ENCODE measurements at places on chromosomes 2 and 18. TPM values are rescaled to one million over a fixed set of nuclear protein-coding genes. Genes with fewer than 3 reads are reported as not detected.
A peak's percentile ranks its signal among the peaks of the same experiment; 100 is the strongest.

ALPI gene
- total RNA-seq, result not detected

TNP1 gene
- total RNA-seq, result not detected

KCNE4 gene
- total RNA-seq, result not detected

KRTCAP3 gene
- total RNA-seq, result 65.7 TPM

AOX1 gene
- 0.71 TPM for total RNA-seq

ANO7 gene
- 0.84 TPM for total RNA-seq

DNA sequence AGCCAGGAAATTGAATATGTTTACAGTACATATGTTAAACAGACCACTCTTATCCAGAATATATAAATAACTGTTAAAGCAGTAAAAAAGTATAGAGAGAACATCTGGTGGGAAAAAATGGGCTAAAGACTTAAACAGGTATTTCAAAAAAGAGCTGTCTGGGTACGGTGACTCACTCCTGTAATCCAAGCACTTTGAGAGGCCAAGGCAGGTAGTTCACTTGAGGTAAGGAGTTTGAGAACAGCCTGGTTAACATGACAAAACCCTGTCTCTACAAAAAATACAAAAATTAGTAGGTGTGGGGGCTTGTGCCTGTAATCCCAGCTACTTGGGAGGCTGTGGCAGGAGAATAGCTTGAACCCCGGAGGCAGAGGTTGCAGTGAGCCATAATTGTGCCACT, 171.4 kb upstream of the FSIP2 start:
- no peak for DNase-seq
- no peaks in the 10 kb centered on the region for H3K36me3 ChIP-seq
- H3K4me1 ChIP-seq, result no peaks in the 10 kb centered on the region
- no peak overlapping the region for H3K4me3 ChIP-seq

DNA sequence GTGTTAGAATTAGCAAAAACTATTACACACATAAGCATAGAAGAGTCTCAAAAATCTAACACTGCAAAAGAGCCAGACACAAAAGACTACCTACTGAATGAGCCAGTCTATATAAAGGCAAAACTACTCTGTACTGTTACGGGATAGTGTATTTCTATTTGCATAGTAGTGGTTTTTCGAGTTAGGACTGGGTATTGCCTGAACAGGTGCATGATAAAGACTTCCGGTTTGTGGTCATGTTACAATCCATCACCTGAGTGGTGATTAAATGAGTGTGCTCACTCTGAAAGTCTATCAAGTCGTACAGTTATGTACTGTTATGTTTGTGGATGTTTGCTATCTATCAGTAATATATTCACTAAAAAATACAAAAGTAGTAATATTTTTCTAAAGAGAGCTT, 523.3 kb upstream of the SYT4 start:
- H3K27ac ChIP-seq, result no peak overlapping the region
- H3K36me3 ChIP-seq, result no peaks in the 10 kb centered on the region
- no peaks in the 10 kb centered on the region for H3K4me1 ChIP-seq
- no peak for DNase-seq

DNA sequence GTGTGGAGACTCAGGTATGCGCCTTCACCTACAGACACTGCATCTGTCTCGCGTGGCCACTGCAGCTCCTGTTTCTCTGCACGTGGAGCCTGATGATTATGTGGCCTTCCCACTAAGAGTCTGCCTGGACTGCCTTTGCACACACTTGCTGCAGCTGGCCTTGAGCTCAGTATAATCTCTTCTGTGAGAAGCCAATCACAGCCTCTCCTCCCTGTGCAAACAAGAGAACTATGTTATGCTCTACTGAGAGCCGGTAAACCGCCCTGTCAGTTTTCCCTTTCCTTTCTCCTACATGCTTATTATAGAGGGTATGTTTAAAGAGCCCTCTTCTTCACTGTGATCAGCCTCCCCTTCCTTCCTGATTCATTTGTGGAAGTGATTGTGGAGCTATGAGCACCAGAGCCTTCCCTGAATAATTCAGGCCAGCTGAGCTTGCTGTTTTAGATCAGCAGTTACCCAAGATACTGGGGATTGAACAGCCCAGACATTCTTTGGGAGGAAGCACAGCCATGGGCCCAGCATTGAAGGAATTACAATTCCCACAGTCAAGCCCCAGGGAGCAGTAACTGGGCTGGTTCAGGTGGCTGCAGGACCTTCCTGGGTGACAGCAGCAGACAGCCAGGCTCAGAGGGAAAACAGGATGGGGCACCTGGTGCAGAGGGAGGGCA, 3.7 kb upstream of the TGFA start:
- no peak overlapping the region for H3K4me3 ChIP-seq
- no peaks in the 10 kb centered on the region for H3K27me3 ChIP-seq
- no peaks in the 10 kb centered on the region for H3K36me3 ChIP-seq
- no peak overlapping the region for H3K27ac ChIP-seq
- peaks cover 14% of the 10 kb centered on the region for H3K4me1 ChIP-seq
- DNase-seq, result no peak

- H3K27me3 ChIP-seq, result no peaks in the 10 kb centered on the region
- DNase-seq, result no peak
- H3K4me1 ChIP-seq, result peaks cover 69% of the 10 kb centered on the region
- H3K4me3 ChIP-seq, result no peak overlapping the region
These were observed 45.8 kb downstream of the MBP start for GRCh38 chr18:77086656-77087392.

- H3K4me3 ChIP-seq, result no peak overlapping the region
- no peaks in the 10 kb centered on the region for H3K4me1 ChIP-seq
- DNase-seq, result no peak
- H3K27me3 ChIP-seq, result no peaks in the 10 kb centered on the region
These were observed 102.4 kb downstream of the ALMS1 start for GRCh38 chr2:73488079-73488478.

DNA sequence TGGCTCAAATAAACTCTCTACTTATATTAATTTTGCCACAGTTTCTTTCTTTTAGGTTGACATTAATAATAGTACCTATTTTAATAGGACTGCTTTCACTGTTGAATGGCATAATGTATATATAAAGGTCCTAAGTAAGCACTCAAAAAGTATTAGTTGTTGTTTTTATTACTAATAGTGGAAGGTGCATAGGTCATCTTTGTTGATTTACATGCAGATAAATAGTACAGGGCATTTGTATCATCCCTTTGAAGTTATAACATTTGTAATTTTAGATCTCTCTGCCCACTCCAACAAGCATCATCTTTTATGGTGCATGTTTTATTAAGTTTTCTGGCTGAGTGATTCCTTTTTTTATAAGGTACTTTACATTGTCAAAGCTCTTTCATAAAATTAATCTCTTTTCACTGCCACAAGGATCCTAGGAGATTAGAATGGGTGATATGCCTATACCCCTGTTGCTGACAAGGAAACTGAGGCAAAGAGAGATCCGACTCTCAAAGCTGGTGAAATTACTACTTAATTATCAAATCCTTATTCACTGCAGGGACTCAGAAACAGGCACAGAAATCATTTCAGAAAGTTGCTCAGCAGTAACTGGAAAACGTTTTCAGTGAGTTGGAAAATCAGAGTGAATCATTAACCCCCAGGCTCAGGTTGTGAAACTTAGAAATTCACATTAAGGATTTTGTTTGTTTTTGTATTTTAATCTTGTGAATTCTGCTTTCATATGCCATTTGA, 299.6 kb downstream of the AGPS start:
- H3K27me3 ChIP-seq, result no peaks in the 10 kb centered on the region
- DNase-seq, result no peak
- no peak overlapping the region for H3K27ac ChIP-seq
- H3K4me1 ChIP-seq, result no peaks in the 10 kb centered on the region

GRCh38 chr2:236749346-236749745, 179.7 kb downstream of the ACKR3 start:
- H3K27ac ChIP-seq, result no peak overlapping the region
- H3K27me3 ChIP-seq, result peaks cover 64% of the 10 kb centered on the region
- no peaks in the 10 kb centered on the region for H3K36me3 ChIP-seq
- H3K4me1 ChIP-seq, result no peaks in the 10 kb centered on the region
- DNase-seq, result no peak
- H3K4me3 ChIP-seq, result no peak overlapping the region

DNA sequence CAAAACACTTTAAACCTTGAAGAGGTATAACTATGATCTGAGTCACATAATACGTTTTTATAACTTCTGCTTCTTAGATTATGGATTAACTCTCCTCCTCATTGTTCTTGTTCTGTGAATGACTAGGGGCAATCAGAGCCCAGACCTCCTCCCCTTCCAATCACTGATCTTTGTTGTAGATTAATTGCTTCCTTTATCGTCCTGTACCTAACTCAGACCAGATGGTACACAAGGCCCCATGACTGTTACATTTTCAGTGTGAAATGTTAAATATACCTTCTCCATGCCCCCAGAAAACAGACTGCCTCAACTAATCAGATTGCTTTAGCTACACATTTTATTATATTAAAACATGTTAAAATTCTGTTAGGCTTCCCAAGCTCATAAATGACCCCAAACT, 211.7 kb downstream of the RNF152 start:
- no peaks in the 10 kb centered on the region for H3K4me1 ChIP-seq
- DNase-seq, result no peak

DNA sequence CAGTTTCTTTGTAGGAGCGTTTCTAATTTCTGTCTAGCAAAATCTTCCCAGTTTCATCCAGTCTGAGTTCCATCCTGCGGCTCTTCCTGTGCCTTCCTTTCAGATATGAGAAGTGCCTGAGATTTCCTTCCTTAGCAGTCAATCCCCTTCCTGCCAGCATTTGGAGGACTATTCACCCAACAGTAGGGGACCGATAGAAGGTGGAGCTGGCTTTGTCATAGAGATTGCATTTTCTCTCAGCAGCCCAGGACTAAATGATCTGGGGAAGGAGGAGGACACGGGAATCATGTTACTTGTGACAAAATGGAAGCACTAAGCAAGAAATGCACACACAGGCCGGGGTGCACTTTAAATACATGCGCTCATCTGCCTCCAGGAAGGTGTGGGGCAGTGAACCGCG, 5.6 kb upstream of the SMIM21 start:
- no peak for DNase-seq
- no peaks in the 10 kb centered on the region for H3K27me3 ChIP-seq
- H3K36me3 ChIP-seq, result no peaks in the 10 kb centered on the region
- peaks cover 10% of the 10 kb centered on the region for H3K4me1 ChIP-seq

DNA sequence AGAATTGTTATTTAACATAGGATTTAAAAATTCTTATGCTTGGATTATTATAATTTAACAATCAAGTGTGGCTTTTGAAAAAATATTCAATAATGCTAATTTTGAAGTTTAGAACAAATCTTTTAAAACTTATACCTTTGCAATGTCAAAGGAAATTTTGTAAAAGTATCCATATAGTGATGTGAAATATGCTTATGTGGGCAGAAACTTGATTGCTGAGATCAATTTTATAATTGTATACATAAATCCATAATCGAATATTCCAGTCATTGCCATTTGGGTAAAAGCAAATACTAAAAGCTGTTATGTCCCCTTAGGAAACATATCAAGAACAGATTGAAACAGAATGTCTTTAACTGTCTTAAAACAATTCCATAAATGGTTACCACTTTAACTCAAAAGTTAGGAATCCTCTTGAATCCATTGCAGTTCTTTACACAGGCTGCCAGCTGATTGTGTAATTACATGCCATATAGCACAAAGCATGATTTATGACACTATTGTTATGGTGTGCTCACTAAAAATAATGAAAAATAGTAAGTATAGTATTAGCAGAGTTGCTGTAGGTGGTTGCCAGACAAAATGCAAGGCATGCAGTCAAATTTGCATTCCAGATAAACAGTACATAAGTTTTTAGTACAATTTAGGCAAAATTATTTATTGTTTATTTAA, 24.2 kb downstream of the PLCL1 start:
- no peak overlapping the region for H3K27ac ChIP-seq
- H3K36me3 ChIP-seq, result no peaks in the 10 kb centered on the region
- no peak overlapping the region for H3K4me3 ChIP-seq
- peaks cover 12% of the 10 kb centered on the region for H3K27me3 ChIP-seq

DNA sequence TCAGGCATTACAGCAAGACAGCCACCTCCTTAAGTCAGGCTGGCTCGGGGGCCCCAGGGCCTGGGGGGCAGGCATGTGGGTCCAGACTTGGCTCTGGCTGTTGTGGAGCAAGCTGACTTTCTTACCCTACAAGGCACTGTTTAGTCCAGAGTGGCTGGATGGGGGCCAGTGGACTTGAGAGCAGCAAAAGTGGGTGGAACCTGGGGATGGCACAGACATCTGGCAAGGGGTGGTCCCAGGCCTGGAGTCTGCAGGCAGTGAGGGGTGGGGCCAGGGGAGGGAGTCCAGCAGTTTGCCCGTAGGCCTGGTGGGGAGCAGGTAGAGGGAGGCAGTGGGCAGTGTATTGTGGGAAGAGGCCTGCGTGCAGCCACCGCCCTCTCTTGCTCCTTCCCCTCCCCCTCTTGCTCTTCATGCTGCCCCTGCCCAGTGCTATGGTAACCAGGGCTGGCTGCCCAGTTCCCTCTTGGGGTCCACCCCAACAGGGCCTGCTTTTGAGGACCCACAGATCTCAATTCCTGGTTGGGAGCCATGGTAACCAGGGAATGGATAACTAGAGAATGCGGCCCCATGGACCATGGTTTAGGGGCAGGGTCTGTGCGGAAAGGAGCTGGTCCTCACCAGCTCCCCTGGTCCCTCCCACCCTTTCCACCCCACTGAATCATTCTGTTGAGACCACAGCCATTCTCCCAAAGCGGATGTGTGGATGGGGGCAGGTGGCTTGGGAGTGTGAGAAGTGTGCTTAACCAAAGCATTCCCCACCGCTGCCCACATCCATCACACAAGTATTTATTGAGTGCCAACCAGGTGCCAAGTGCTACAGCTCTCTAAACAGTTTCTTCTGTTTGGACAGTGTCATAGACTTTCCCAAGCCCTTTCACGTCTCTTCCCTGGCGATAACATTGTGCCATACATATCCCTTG, 19.3 kb downstream of the SPEG start:
- H3K4me3 ChIP-seq, result peak overlapping the region; percentile 17
- no peak for DNase-seq
- peak overlapping the region; percentile 75 for H3K27ac ChIP-seq
- H3K27me3 ChIP-seq, result no peaks in the 10 kb centered on the region

GRCh38 chr2:169776252-169776761, 22.4 kb upstream of the SSB start:
- no peaks in the 10 kb centered on the region for H3K4me1 ChIP-seq
- H3K27ac ChIP-seq, result no peak overlapping the region
- no peak for DNase-seq

- no peaks in the 10 kb centered on the region for H3K4me1 ChIP-seq
- H3K27ac ChIP-seq, result no peak overlapping the region
These were observed 257.9 kb upstream of the ATP5MC3 start for GRCh38 chr2:175439416-175439815.

DNA sequence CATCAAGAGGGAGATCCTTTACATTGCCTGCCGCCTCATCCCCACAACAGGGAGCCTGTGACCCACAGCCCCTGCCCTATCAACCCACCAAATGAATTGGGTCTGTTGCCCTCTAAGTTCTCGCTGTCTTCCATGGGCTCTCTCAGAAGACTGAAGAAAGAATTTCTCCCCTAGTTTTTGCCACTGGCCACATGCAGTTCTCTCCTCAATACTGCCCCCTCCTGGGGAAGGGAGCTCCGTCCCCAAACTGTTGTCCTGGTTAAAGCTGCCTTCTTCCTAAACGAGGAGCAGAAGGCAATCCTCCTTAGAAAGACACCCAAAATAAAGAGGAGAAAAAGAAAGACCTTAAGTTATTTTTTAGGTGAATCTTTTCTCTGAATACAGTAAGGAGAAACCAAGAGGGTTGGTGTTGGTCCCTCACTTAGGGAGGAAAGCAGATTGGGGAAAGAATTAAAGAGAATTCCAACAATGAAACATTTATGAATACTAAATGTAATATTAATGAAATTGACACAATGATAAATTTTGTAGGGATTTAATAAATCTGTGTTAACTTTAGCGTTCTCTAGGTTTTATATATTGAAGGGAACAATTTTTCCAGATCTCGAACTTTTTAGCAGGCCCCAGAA, 31.1 kb upstream of the SATB2 start:
- H3K36me3 ChIP-seq, result no peaks in the 10 kb centered on the region
- peak; percentile 60 for DNase-seq
- H3K27ac ChIP-seq, result no peak overlapping the region
- H3K27me3 ChIP-seq, result no peaks in the 10 kb centered on the region
- H3K4me1 ChIP-seq, result no peaks in the 10 kb centered on the region
- no peak overlapping the region for H3K4me3 ChIP-seq
